ENCODE measurements at places on chromosomes 2 and 18.

DNA sequence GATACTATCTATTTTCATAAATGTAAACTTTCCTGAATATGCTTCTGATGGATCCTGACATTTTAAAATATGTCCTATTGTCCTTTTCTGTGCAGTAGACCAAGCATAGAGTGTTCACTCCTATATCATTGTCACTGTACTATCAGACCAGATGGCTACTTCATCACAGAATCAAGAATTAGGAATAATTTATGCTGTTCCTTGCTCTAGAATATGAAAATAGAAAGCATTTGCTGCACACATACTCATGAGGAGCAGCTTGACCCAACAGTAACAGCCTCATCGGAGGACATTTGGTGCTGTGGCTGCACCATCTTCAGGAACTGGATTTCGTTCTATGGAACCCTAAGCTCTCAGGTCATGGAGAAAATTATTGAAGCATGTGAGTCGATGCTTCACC, 468.9 kb upstream of the HNRNPA3 start:
- DNase-seq = no peak

- no peak for DNase-seq
Measured at GRCh38 chr18:42052122-42052708, 97.2 kb downstream of the PIK3C3 start.

DNA sequence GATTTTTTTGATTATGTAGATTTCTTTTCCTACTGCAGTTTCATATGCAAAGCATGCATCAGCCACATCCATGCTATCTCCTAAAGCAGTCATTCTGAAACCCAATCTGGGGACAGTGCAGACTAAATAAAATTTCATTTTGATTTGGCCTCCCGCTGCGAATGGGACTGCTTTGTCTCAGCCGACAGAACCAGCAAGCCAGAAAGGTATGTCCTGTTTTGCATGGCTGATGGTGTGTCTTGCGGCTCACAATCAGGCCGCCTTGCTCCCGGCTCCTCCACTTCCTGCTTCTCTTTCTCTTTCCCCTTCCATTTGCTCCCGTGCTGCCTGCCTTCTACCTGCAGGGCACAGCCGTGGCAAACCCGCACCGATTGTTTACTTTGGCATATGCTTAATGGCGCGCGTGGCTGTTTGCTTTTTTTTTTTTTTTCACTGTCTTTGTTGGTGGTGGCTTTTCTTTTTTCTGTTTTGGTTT, 419.6 kb upstream of the POU3F3 start:
- no peak for DNase-seq

GRCh38 chr2:116145031-116145430, 1669.5 kb upstream of the DDX18 start:
- no peak for DNase-seq

DNA sequence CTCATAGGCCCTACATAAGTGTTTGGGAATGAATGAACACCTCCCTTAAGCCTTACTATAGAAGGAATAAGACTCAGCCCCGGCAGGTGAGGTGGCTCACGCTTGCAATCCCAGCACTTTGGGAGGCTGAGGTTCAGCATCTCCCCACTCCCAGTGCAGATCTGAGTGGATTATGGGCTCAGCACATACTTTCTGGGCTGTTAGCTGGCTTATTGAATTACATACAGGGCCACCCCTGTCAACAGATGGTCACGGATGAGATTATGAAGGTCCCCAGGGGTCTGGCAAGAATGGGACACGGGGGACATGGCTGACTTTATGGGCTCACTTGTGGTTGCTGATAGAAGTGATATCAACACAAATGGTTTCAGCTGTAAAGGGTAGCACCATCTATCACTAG, 322.3 kb downstream of the TSN start:
- no peak for DNase-seq

GRCh38 chr2:76310894-76311633, 600.3 kb upstream of the GCFC2 start:
- DNase-seq = no peak

- DNase-seq = no peak
Measured at GRCh38 chr2:202934456-202934855, 22.4 kb downstream of the CARF start.

Data from stimulated activated CD8-positive, alpha-beta memory T cell treated with anti-CD3 and anti-CD28 coated beads, Interleukin-4, amount 100 ng/mL, for 1 hour (primary cell).